ENCODE measurements at places on chromosomes 12 and 14.
A peak's percentile ranks its signal among the peaks of the same experiment; 100 is the strongest.

GRCh38 chr14:28301179-28301578 lies 465.4 kb upstream of the FOXG1 start:
- DNase-seq, result no peak

DNA sequence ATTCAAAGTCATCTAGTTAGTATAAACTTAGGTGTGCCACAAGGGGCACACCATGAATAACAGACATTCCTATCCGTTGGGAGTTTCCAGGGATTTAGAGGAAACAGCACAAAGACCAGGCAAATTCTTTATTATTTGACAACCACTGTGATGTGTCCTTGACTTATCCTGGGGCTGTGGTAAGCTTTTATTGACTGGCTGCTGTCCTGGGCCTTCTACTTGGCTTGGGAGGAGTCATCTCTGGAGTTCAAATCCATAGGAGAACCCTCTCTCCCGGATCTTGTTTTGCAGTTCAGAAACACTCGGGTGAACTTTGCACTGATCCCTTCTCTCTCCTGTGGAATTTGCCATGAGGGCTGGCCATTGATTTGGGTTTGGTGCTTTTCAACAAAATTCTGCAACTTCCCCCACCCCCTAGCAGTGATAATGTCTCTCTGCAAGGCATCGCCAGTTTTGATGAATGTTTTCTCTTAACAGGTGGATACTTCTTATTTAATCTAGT lies 136.3 kb downstream of the ADCK1 start:
- no peak for DNase-seq

DNA sequence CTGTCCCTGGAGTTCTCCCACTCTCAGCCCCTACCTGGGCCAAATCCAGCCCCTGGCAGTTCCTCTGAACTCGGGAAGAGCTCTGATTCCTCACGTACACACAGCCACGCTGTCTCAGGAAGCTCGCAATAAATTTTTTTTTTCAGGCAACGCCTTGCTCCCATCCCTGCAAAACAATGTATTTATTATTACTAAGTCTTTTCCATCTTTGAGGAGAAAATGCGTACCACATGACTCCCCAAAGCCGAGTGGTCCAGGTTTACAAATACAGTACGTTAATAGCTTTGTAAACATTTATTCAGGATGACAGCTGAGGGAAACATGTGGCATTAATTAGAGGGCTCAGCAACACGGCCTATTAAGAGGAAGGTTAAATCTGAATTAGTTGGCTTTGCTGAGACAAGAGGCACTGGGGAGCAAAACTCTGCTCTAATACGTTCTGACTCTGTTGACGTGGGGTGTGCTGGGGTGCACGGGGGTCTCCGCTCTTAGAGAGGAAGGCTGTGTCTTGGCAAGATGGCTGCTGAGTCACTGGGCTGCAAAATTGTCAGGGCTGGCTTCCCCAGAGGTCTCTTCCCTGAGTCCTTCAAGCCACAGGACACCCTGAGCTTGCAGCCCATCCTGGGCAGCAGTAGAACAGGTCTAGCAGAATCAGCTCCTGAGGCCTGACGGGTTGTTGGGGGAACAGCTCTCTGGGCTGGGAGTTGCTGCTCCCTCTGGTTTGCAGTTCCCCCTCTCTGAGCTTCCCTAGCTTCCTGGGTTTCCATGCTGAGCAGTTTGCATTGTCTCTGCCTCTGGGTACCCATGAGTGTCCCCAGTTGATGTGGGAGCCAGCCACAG lies 185.2 kb upstream of the TBX3 start:
- DNase-seq, result peak; percentile 86

DNA sequence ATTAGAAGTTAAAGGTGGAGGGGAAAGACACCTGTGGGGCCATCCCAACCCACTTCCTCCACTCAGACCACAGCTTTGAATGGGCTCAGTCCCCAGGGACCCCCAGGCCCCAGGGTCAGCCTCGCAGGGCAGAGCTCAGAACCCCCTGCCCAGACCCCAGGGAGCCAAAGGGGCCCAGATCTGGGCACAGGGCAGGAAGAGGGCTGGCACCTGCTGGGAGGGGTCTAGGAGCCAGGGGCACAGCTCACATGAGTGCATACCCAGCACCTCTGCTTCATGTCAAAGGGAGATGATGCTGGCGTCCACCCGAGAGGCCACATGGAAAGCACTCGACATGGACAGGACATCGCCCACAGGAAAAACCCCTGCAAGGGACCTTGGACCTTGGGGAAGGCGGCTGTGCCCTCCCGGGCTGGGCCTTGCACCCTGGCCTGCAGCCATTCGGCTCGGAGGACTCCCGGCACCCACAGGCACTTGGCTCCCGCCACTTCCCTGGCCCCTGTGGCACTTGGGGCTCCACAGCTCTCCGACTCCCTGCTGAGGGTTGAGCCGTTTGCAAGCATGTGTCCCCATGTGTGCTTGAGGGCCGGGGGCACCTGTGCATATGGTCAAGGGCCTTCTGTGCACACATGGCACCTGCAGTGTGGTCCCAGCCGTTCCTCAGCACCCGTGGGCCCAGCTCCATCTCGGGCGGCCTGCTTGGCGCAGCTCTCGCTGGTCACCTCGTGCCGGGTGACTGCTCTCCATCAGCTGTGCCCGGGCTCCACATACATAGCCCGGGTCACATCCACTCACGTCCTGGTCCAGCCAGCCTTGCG lies 7.8 kb upstream of the AMN start:
- DNase-seq, result no peak

GRCh38 chr12:69431591-69432222 lies 38.5 kb upstream of the FRS2 start:
- DNase-seq, result no peak

DNA sequence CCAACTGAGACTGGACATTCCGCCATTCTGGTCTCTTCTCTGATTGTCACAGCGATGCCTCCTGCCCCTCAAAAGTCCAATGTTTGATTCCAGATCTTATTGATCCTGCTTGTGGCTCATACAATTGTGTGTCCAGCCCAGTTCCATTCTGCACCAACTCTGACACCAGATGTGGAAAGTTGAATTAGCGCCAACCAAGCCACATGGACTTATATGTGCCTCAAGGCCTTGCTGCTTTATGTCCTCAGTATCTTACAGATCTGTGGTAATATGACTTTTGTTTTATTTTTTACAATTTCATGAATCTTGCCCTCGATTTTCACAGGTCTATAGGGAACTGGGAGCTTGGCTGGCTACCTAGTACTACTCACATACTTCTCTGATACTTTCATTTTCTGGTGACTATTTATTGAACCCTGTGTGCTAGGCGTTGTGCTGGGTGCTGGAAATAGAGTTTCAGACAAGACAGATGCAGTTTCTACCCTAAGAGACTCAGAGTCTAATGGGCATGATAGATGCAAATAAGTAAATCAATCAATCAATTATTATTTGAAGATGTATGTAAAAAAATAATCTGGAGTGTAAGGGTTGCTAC lies 472.0 kb downstream of the TMTC2 start:
- no peak for DNase-seq

DNA sequence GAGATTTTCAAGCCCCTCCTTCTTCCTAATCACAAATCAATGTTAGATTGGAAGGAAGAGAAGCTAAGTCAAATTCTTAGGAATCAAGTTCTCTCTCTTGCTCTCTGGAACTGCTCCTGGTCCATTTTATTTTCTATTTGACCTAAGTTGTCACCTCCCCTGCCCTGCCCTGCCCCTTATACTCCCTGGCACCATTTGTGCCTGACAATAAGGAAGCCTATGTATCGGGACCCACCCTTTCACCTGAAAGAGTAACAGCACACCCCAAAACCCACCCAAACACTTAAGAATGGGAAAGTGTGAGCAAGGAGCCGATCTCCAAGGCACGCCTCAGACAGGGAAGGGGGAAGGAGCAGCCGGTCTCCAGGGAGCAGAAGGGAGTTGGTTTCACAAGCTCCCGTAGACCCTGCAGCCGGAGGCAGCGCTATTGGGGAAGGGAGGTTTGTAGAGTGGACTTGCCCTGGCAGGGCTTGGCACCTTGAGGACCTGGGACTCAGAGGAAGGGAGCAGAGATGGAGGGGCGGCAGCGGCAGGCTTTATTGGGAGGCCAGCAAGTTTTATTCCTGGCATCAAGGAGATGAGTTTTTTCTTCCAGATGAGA lies 1.6 kb downstream of the LRRC74A start:
- no peak for DNase-seq

DNA sequence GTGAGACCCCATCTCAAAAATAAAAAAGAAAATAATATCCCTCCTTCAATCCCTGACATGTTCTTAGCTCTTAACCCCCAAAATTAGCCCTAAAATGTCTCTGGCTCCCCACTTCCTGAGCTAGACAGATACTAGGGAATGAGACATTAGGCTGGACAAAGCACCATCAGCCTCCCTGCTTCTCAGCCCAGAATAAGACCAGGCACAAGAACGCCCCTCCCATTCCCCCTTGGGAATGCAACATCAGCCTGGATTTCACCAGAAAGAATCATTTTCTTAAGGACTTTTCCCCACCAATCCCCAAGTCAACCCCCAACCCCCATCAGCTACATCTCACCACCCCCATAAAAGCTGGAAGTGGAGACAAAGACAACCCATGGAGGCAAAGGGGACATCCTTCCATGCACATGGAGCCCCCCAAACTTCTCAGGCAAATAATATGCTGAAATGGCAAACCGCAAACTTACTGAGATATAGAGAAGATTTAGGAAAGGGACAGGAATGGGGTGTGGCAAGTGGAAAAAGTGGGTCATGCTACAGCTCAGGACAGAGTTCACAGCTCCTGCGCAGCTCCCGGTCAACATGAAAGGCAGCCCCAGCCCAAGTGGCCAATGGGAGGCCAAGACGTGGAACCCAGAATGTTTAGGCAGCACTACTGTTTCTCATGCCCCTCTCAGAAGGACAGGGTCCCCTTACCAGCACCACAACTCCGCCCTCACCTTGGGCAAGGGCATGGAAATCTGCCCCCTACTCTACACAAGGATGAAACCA lies 2.7 kb downstream of the CHD4 start:
- no peak for DNase-seq

GRCh38 chr14:101179691-101180211 lies 276.2 kb upstream of the RTL1 start:
- no peak for DNase-seq

GRCh38 chr14:75126679-75127473 lies at the start of gene NEK9:
Gene NEK9 (minus strand): TSS chr14:75127048. CDS start chr14:75126921, 127 bp downstream.
- DNase-seq, result peak; percentile 65

DNA sequence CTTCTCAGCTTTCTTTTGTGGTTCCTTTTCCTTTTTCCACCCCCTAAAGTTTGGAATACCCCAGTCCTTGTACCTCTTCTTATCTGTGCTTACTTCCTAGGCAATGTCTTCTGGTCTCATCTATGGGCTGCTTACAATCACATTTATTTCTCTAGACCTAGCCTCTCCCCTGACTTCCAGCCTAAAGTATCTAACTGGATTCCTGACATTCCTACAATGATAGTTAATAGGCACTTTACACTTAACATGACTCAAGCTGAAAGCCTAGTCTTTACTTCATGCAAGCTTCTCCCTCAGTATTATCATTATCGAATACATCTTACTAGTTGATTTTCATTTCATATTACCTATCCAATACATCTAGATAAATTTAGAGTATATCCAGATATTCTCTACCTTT lies 21.2 kb downstream of the CLECL1 start:
- no peak for DNase-seq

DNA sequence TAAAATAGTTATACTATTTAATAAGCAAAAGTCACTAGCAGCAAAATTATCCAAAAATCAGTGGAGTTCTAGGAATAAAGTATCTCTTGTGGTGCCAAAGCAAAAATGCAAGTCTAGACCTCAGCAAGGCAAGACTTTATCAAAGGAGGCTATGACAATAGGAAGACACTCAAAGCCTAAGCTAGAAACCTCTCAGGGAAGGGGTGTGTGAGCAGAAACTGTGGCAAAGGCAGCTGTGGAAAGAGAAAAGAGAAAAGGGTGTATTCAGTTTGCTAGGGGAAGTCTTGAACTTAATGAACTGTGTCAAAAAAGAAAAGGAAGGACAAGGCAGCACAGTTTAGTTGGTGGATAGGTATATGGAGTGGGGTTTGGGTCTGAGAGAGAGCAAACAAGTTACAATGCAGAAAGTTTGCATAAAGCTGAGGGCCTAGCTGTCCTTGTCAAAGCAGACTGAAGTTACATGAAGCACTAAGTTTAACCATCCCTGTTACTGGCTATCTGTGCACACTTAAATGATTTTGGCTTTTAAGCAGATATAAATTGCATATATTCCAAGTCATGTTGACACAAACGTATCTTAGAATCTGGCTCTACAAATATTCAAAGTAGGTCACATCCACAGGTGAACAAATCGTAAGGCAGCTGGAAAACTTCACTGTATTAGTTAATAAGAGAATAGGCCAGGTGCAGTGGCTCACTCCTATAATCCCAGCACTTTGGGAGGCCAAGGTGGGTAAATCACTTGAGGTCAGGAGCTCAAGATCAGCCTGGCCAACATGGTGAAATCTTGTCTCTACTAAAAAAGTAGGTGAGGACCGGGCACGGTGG lies 31.0 kb upstream of the AMN1 start:
- DNase-seq, result no peak

- no peak for DNase-seq
These were observed 485 bp upstream of the PNMA1 start for GRCh38 chr14:73714656-73715081.

GRCh38 chr14:40447017-40447416 lies 1014.8 kb upstream of the FBXO33 start:
- DNase-seq, result no peak

- peak; percentile 90 for DNase-seq
These were observed 369.1 kb downstream of the NPAS3 start for GRCh38 chr14:33307691-33308251.

GRCh38 chr12:62898526-62898925 lies 36.4 kb downstream of the PPM1H start:
- no peak for DNase-seq

GRCh38 chr12:133135747-133136146 lies 5.3 kb downstream of the ZNF10 start:
- DNase-seq, result no peak

GRCh38 chr14:71648725-71649124 lies 283.5 kb upstream of the RGS6 start:
- no peak for DNase-seq

DNA sequence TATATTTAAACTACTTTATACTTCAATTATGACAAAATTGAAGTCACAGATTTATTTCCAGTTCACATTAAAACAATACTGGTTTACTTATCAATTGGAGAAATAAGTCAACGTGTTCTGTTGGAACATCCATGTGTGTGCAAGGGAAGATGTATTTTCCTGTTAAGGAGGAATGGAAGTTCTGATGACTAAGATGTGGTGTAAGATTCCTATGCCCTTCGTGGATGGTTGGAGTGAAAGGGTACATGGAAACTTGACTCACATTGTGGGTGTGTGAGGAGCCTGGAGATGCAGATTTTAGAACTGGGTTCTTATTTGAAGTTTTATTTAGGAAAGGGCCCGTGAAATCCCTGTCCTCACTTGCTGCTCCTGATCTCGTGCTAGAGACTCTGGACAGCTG lies 95.3 kb downstream of the CATSPERB start:
- no peak for DNase-seq

- DNase-seq, result no peak
These were observed 29.1 kb downstream of the ATG14 start for GRCh38 chr14:55382483-55382882.

DNA sequence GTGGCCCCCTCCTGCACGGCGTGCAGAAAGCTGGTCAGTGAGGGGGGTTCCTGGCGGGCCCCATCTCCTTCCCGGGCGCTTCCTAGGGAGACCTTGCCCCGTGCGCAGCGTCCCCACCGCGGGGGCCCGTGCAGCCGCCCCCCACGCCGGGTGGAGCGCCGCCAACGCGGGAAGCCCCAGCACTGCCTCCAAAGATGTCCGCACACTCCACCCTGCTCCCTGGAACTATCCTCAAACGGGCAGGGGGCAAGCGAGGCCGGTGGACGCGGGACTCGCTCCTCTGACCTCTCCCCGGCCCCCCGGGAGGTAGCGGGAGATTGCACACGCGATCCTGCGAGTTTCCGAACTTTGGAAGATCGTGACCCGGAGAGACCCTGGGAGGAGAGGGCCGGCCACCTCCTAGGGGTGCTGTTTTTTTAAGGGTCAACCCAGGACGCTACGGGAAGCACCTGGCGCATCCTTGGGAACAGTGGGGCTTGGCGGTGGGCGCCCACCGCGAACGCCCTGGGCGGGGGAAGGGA lies 1.5 kb upstream of the FZD10 start:
- no peak for DNase-seq

Data from GM04504 (cell line).